ENCODE measurements at places on chromosomes 5 and 9.

- DNase-seq = no peak
Measured at GRCh38 chr9:20728493-20729220, 44.6 kb downstream of the FOCAD start.

DNA sequence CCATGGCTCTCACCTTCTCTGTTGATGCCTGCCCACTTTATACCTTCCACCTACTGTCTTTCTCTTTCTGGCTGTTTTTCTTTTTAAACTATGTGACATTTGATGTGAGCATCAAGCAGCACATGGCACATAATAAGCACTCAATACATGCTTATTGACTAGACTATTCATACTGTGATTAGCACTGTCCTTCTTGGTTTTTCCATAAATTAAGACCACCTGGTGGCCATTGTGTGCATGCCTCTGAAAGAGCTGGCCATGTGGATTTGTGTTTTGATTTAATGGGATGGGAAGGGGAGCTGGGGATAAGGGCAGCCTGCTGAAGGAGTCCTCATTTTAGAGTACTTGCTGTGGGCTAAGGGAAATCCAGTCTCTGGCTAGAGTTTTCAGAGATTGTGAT is 79.4 kb downstream of the ARHGEF28 start:
- DNase-seq = no peak

DNA sequence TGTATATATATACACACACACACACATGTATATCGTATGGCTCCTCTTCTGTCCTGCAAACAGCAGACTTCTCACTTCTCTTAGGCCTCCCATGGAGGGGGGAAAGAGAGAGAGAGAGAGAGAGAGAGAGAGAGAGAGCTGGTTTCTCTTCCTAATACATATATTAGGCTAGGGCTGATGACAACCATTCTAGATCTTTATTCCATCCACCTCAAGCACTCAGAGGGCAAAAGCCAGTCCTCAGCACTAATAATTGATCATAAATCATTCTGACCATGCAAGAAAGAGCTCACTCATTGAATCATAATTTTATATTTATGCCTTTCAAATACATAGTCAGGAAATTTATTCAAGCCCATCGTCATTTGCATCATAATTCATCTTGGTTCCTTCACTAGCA is 47.0 kb downstream of the CFAP90 start:
- DNase-seq = no peak

DNA sequence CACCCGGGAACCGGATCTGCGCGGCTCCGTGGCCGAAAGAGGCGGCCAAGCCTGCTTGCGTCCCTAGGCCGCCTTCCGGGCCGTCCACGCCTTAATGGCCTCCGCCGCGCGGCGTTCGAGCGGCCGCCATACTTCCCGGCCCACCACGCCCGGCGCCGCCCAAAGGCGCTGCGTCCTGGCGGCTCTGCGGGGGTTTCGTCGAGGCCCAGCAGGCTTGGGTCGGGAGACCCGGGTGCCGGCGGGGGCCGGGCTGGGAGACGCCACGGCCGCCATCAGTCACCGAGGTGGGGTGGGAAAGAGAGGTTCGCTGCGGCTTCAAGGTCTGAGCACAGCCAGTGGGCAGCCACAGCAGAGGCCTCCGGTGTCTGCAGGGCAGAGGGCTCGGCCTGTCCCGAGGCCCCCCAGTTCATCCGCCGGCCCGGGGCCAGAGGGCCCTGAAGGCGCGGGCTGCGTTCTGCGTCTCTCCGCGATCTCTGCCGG is 545.8 kb upstream of the CDH10 start:
- no peak for DNase-seq

DNA sequence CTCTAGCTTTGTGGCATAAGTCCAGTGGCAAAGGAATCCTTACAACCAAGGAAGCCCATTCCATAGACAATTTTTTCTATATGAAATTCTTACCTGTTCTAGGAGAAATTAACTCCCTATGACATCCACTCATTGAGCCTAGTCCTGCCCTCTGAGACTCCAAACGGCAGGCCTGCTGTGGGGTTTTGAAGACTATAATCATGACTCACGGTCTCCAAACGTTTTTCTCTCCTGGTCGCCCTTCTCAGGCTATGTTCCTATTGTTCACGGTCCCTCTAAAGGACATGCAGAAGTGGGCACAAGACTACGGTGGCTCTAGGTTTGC is 611 bp downstream of the EXOSC3 start:
- DNase-seq = no peak

Measured in stimulated activated CD4-positive, alpha-beta T cell treated with anti-CD3 and anti-CD28 coated beads, TNF-alpha, amount 100 ng/mL, for 48 hours (primary cell).